Activated naive CD4-positive, alpha-beta T cell treated with anti-CD3 and anti-CD28 coated beads, Interleukin-2, amount 50 U/mL, for 72 hours (primary cell): ENCODE measurements at places on chromosomes 5 and 9.

GRCh38 chr5:168714046-168714445, 134.9 kb upstream of the PANK3 start:
- no peak for DNase-seq

DNA sequence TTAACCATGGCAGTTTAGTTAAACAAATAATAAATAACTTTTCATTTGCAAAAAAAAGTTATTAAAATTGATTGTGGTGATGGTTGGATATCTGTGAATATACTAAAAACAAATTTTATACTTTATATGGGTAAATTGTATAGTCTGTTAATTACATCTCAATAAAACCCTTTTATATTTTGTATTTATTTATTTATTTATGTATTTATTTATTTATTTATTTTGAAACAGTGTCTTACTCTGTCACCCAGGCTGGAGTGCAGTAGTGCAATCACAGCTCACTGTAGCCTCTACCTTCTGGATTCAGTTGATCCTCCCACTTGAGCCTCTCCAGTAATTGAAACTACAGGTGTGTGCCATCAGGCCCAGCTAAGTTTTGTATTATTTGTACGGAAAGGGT, 52.4 kb downstream of the OTP start:
- DNase-seq = no peak

GRCh38 chr9:93110311-93110855, 14.4 kb downstream of the CARD19 start:
- no peak for DNase-seq

DNA sequence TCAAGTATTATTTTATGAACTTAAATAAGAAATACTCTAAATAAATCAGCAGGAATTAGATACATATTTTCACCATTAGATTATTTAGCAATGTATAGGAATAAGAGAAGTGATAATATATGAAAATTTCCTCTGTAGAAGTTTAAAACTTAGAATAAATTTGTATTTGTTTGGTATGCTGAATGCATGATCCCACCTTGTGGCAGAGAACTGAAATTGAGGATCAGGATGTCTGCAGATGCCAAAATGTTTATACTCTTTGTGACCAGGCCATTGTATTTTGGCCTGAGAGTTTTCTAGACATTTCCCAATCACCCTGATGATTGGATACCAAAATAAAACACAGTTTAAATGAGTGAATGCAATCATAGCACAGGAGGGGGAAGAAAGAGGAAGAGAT, 6.3 kb downstream of the TYRP1 start:
- no peak for DNase-seq

DNA sequence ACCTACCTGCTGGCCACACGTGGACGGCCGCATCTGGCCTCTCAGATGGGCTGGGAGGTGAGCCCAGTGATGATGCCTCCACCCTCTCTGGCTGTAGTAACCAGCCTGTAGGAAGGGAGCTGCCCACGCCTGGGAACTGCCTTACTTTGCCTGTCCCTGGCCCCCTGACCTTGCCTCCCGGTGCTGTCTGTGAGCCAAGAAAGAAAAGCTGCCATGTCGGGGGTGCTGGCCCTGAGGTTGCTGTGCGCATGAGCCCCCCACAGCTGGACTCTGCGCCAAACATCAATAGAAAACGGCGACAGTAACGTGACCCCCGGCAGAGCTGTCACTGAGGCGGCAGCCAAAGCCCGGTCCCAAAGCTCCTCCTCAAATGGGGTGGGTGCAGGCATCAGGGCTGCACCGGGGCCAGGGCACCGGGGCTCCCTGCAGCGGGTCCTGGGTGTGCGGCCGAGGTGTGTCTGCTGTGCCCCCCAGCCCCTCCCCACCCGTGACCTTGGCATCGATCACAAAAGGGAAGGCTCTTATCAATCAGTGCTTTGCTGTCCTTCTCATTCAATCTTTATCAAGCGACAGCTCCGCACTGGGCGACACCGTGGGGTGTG, 15.3 kb upstream of the SLC9A3 start:
- DNase-seq = no peak

GRCh38 chr9:109166771-109167601, at the start of gene FRRS1L:
TSS of gene FRRS1L (minus strand) at chr9:109167249. CDS start at chr9:109167138, 111 bp downstream.
- DNase-seq = no peak

- DNase-seq = no peak
These were observed 576.9 kb downstream of the EBF1 start for GRCh38 chr5:158522776-158523175.

DNA sequence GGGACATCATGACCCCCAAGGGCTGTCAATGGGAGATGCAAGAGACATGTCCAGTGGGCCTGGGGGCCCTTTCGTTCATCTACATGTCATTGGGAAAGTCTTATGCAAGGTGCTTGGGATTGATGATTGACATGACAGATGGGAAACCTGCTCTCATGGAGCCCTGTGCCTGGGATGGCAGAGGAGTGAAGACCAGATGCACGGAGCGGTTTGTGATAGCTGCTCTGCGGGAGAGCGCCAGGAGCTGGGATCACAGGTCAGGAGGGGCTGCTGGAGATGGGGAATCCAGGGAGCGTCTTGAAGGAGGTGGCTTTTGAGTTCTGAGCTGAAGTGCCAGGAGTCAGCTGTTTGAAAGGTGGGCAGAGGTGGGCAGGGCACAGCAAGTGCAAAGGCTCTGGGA, 104.3 kb downstream of the FGF18 start:
- no peak for DNase-seq

DNA sequence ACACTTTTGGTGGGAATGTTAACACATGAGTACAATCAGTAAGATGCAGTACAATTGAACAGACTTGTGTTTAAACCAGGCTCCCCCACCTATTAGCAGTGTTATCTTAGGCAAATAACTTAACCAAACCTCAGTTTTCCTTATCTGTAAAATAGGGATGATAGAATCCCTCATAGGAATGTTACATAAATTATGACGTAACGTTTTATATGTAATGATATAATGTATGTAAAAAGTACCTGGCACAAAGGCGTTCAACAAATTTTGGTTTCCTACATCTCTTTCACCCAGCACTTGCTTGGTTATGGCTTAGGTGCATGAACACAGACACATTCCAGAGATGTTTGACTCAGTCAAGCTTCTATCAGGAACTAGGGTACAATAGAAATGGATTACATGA, 26.7 kb upstream of the IL33 start:
- no peak for DNase-seq
